HuH-7 (cell line): ENCODE measurements at places on chromosomes 5 and 9.

DNA sequence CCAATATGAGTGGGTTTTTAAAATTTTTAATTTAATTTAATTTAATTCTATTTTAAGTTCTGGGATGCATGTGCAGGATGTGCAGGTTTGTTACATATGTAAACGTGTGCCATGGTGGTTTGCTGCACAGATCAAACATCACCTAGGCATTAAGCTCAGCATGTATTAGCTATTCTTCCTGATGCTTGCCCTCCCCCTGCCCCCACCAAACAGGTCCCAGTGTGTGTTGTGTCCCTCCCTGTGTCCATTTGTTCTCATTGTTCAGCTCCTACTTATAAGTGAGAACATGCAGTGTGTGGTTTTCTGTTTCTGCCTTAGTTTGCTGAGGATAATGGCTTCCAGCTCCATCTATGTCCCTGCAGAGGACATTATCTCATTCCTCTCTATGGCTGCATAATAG, 35.0 kb upstream of the ANKRD33B start:
- DNase-seq: no peak

GRCh38 chr9:101375546-101375945, 9.3 kb downstream of the BAAT start:
- DNase-seq: no peak

DNA sequence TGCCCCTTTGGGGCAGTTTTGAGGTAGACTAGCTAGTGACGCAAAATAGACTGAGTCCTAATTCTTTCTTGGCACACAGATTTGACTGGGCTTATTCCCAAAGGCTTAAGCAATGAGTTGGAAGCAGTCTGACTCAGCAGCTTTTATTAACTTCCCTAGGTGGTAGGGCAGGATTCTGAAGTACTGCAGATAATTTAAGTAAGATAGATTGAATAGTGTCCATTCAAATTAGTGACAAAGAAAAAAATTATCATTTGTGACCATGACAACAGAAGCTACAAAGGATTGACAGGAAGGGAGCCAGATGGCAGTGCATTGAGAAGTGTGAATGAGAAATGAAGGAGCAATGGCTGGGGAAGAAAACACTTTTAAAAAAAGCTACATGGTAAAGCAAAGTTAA, 649.4 kb downstream of the CDH9 start:
- DNase-seq: no peak

GRCh38 chr9:106478312-106478711, 384.7 kb upstream of the ZNF462 start:
- no peak for DNase-seq

DNA sequence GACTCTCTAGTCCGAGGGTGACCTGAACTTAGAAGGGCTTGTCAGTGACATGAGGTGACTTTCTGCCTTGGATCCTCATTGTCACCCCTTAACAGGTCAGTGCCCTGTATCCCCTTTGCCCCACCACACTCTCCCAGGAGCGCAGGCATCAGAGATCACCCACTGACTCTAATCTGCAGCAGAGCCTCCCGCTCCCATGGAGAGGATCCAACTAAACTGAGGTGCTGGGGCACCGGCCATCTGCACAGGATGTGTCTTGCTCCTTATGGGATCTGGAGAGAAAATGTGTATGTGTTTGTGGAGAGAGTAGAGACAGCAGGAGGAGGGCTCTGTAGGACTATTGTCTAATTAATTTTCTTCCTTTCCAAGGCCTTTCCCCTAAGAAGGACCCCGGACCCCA, 213.7 kb downstream of the ROR2 start:
- DNase-seq: no peak
